ENCODE measurements at places on chromosomes 7 and 10. TPM values are rescaled to one million over a fixed set of nuclear protein-coding genes. Genes with fewer than 3 reads are reported as not detected.

- no peak for DNase-seq
Measured at GRCh38 chr7:22864301-22864700, 41.7 kb upstream of the TOMM7 start.

The DDX50 gene
- 39.3 TPM for total RNA-seq

The FAM25G gene
- not detected for total RNA-seq

DNA sequence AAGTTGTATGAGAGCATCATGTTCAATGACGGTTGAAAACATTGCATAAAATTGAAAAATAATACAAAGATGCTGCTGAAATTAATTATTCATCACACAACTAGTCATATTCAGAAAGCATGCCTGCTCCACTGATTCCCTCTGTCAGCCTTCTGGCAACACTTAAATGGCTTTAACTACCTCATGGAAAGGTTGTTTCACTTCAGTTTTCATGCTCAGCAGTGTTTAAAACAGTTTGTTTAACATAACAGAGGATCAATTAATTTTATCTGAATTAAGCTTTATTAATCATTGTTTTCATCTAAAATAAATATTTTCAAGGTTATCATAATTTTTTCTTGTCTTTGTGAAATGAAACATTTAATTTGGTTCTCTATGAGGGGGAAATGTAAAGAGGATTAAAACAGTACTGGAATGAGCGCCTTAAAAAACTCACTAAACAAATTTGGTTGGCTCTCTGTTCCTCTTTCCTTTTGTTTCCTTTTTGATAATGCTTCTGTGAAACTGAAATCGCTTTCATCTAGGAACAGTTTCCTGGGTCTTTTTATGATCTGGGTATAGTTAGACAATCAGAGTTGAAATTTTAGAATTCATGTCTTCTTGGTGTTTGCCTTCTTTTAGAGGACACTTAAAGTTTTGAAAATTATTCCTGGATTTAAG is 427.4 kb downstream of the SH2D4B start:
- no peak for DNase-seq

The RET gene
- total RNA-seq, result 1.0 TPM

The HMX2 gene
- not detected for total RNA-seq

The PRSS1 gene
- total RNA-seq, result 7.8 TPM

DNA sequence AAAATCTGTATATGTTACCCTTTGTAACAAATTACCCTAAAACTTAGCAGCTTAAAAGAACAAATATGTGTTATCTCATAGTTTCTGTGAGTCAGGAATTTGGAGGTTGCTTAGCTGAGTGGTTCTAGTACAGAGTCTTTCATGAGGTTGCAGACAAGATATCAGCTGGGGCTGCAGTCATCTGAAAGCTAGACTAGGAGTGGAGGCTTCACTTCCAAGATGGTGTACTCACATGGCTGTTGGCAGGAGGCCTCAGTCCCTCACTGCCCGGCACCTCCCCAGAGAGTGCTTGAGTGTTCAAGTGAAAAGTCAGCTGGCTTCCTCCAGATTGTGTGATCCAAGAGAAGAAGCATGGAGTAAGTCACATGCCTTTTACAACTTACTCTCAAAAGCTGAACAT is 16.9 kb upstream of the GGCT start:
- peak; percentile 94 for DNase-seq

The PTPN20 gene
- total RNA-seq, result 1.1 TPM

- DNase-seq, result no peak
Measured at GRCh38 chr10:52740913-52741675, 31.5 kb downstream of the MBL2 start.

The HDAC9 gene
- total RNA-seq, result 145 TPM

GRCh38 chr7:49579408-49579807 is 194.0 kb upstream of the VWC2 start:
- DNase-seq, result no peak

The INTS1 gene
- total RNA-seq, result 55.1 TPM

DNA sequence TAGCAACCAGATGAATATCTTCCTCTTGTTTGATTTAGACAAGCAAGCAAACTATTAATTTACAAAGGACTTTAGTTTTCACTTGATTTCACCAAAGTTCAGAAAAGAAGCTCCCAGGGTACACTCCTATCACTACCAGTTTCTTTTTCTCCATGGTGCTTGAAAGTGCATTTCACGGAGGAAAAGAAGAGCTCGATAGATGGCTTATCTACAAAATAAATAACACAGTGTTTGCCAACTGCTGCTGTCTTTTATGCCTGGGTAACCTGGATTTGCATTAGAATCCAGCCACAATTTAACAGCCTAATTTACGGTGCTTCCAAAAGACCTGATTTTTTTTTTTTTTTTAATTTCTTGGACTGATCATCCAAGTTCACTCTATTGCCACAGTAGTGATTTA is 275.7 kb downstream of the GPR37 start:
- DNase-seq, result no peak

DNA sequence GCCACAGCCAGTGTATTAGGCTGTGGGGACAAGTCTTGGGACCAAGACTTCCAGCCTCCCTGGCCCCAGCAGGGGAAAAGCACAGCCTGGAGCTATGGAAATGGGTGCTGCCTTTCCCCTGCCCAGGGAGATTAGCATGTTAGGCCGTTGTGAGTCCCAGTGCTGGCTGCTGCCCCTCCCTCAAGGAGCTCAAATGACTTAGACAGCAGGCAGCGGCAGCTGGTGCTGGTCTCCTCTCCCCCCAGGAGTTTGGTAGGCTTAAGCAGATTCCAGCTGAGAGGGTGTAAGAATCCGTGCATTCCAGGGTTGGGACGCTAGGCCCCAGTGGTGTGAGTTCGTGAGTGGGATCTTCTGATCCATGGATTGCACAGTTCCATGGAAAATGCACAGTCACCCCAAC is 301.5 kb upstream of the PHF14 start:
- no peak for DNase-seq

GRCh38 chr10:5943536-5943935 is 33.8 kb downstream of the IL15RA start:
- DNase-seq, result peak; percentile 91

The CCDC3 gene
- total RNA-seq, result 108 TPM

DNA sequence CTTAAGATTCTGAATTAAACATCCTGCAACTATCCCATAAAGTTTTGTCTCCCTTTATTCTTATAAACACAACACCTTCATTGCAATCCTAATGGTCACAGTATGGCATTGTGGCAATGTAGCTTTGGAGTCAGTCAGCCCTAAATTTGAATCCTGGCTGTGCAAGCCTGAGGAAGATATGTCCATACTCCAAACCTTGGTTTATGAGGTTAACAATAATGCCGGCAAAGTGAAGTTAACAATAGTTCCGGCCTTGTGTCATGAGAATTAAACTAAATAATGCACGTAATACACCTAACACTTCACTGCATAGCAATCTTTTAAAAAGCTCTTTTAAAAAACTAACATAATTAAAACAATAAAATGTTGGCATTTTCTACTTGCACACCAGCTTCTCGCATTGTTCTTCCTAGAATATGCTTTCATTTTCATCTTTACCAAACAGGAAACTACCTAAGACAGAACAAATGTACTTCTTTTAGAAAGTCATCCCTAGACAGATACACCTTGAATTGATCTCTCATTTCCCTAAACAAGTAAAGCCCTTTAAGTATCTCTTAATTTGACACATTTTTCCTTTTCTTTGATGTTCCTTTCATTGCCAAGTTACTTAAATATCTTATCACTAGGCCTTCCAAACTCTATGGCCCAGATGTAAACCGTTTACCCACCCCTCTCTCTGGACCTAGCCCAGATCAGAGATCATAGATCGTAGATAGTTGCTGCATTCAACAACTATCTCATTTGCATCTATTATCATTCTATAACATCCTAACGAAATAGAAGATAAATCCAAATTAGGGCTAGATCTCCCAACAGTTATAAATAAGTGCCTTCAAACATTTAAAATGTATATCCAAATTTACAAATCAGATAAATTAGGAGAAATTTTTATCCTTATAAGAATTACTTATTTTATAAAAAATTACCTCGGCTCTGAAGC is 66.7 kb downstream of the CREB3L2 start:
- no peak for DNase-seq

- no peak for DNase-seq
Measured at GRCh38 chr10:110629680-110630191, 14.4 kb upstream of the RBM20 start.

The VPS37D gene
- total RNA-seq, result 2.0 TPM

The SFXN2 gene
- 6.5 TPM for total RNA-seq

DNA sequence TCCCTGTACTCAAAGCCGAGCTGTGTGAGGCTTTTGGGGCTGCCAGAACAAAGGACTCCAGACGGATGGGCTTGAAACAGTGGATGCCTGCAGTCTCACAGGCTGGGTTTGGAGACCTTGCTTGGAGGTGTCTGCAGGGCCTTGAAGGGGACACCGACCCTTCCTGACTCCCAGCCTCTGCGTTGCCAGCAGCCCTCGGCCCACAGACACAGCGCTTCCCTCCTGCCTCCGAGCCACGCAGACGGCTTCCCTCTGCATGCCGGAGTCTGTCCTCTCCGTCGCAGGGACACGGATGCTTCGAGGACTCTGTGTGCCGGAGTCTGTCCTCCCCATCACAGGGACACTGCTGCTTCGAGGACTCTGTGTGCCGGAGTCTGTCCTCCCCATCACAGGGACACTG is 524.7 kb downstream of the DNAJB6 start:
- no peak for DNase-seq

- no peak for DNase-seq
Measured at GRCh38 chr10:36117231-36117630, 475.1 kb upstream of the FZD8 start.

The PDSS1 gene
- total RNA-seq, result 6.1 TPM

GRCh38 chr10:48934672-48935501 is 4.8 kb downstream of the LRRC18 start:
- DNase-seq, result no peak

GRCh38 chr7:78496096-78496630 is 697.6 kb downstream of the PHTF2 start:
- no peak for DNase-seq

The SLC18A3 gene
- not detected for total RNA-seq

DNA sequence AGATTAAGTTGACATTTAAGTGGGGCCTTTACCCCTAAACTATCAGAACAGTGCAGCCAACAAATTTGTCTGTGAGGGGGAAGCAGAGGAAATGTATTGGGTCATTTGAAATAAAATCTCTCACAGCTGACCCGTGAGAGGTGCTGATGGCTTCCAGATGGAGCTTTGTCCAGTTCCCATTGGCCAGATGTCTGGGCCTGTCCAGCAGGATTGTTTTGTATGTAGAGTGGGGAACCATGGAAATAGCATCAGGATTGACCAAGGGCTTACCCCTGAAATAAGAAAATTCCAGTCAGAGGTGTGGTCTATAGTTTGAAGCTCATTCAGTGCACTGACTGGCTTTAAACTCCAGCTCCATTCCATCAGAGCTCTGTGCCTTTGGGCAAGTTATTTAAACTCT is 50.6 kb downstream of the INHBA start:
- no peak for DNase-seq

GRCh38 chr10:112913255-112913654 is 36.8 kb upstream of the TCF7L2 start:
- no peak for DNase-seq

DNA sequence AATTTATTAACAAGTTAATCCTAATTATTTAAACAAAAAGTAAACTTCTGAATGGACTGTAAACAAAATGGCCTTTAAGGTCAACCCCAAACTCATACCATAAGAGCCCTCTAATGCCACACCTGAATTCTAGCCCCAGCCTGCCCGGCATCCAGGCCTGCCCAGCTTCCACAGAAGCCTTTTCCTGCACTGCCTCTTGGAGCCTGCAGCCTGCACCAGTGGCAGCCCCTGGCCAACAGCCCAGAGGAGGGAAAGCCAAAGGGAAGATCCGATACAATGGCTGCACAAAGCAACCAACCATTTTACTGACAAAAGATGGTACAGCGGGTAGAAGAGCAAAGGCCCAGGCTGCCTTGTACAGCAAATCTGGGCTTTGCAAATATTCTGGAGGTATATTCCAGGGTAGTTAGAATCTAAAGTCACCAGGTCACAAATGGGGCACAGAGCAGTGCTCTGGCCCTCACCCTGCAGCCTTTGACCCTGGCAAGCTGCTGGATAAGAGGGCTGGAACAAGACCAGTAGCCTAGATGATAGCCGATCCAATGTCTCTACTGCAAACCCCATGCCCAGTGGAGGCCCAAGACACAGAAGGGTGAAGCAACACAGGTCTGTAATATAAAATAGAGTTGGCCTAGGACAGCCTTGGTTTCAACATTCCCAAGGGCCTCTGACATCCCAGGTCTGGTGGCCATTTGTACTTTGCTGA is 12.5 kb upstream of the CH25H start:
- DNase-seq, result no peak

GRCh38 chr10:103550229-103550628 is 56.7 kb downstream of the NEURL1 start:
- peak; percentile 34 for DNase-seq

The ITGB1 gene
- total RNA-seq, result 1,298 TPM

DNA sequence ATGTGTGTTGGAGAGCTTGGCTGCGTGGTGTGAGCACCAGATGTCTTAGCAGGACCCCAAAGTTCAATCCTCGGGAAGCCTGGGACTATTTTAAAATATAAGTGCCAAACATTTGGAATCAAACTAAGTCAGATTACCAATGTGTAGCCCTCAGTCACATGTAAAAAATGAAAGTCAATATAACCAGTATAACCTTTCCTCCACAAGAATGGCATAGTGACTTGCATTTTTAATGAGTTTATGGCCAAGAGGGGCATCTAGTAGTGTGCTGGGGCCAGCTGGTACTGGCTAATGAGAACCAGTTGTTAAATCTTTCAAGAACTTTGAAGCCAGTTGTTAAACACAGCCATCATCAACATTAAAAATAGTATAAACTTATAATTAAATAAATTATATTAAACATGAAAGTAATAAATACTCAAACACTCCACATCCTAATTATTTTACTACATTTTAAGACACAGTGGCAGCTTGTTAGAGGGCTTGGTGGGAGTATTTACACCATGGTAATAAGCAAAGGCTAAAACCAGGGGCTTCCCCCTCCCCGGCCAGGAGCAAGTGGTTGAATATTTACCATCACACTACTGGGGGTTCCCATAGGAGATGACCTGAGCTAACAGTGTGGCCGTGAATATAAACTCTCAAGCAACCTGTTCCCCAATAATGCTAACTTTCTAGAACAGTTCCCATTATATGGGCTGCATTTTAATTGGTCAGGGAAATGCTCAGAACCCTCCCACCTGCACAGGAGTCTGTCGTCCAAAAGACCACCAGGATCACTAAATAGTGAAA is 7.9 kb upstream of the FAM170B start:
- DNase-seq, result no peak

GRCh38 chr10:34526758-34527730 is 288.1 kb downstream of the PARD3 start:
- DNase-seq, result no peak

GRCh38 chr10:71611131-71611530 is 108.4 kb downstream of the C10orf105 start:
- no peak for DNase-seq

- no peak for DNase-seq
Measured at GRCh38 chr7:25716421-25716820, 435.6 kb upstream of the NFE2L3 start.

GRCh38 chr7:138543739-138544138 is 83.7 kb downstream of the TRIM24 start:
- no peak for DNase-seq

- DNase-seq, result no peak
Measured at GRCh38 chr10:22245567-22245966, 27.8 kb upstream of the EBLN1 start.

GRCh38 chr7:22066522-22066921 is 120.8 kb upstream of the CDCA7L start:
- DNase-seq, result no peak
